A549 treated with CpdA at 1 μM for 4 hours (cell line): ENCODE measurements at places on chromosomes 11 and 22. TPM values are rescaled to one million over a fixed set of nuclear protein-coding genes. Genes with fewer than 3 reads are reported as not detected.

GGT1 gene
- total RNA-seq = 80.5 to 113 TPM (median 104 TPM) in 5 replicates

CHRDL2 gene
- 2.5 to 5.7 TPM (median 4.3 TPM) in 5 replicates for total RNA-seq

MMP27 gene
- not detected in 5 replicates for total RNA-seq

EXPH5 gene
- 0.02 to 0.09 TPM (median 0.04 TPM) in 4 of 5 replicates, not detected in the other for total RNA-seq

RCOR2 gene
- 0.55 to 1.1 TPM (median 1.0 TPM) in 5 replicates for total RNA-seq

SLC25A45 gene
- total RNA-seq = 9.9 to 13.7 TPM (median 10.5 TPM) in 5 replicates

SHANK3 gene
- total RNA-seq = 2.6 to 5.3 TPM (median 3.9 TPM) in 5 replicates

CCDC82 gene
- 13.7 to 22.2 TPM (median 17.5 TPM) in 5 replicates for total RNA-seq

DCHS1 gene
- 0.09 to 0.14 TPM (median 0.11 TPM) in 5 replicates for total RNA-seq

TBX1 gene
- 2.6 to 4.9 TPM (median 4.0 TPM) in 5 replicates for total RNA-seq

MPEG1 gene
- total RNA-seq = not detected in 5 replicates

APLP2 gene
- total RNA-seq = 159 to 198 TPM (median 185 TPM) in 5 replicates

CCS gene
- 24.2 to 30.2 TPM (median 26.9 TPM) in 5 replicates for total RNA-seq

TENM4 gene
- total RNA-seq = 0.01 to 0.13 TPM (median 0.02 TPM) in 5 replicates

TSPAN18 gene
- total RNA-seq = 1.9 to 2.8 TPM (median 2.4 TPM) in 5 replicates

MAJIN gene
- 0.10 TPM in 1 of 5 replicates, not detected in the others for total RNA-seq

CNGA4 gene
- total RNA-seq = 0.06 to 0.18 TPM in 2 of 5 replicates, not detected in the others

ART5 gene
- total RNA-seq = 0.17 to 0.55 TPM (median 0.33 TPM) in 5 replicates

RBM7 gene
- total RNA-seq = 19.9 to 36.1 TPM (median 26.0 TPM) in 5 replicates

SYT9 gene
- 0.16 to 0.22 TPM (median 0.19 TPM) in 5 replicates for total RNA-seq

C11orf16 gene
- not detected in 5 replicates for total RNA-seq

OR10V1 gene
- total RNA-seq = not detected in 5 replicates
